ENCODE measurements at places on chromosomes 11 and 22.
A peak's percentile ranks its signal among the peaks of the same experiment; 100 is the strongest.

GRCh38 chr11:12144330-12145174, 34.2 kb downstream of the MICAL2 start:
- DNase-seq, result no peak

DNA sequence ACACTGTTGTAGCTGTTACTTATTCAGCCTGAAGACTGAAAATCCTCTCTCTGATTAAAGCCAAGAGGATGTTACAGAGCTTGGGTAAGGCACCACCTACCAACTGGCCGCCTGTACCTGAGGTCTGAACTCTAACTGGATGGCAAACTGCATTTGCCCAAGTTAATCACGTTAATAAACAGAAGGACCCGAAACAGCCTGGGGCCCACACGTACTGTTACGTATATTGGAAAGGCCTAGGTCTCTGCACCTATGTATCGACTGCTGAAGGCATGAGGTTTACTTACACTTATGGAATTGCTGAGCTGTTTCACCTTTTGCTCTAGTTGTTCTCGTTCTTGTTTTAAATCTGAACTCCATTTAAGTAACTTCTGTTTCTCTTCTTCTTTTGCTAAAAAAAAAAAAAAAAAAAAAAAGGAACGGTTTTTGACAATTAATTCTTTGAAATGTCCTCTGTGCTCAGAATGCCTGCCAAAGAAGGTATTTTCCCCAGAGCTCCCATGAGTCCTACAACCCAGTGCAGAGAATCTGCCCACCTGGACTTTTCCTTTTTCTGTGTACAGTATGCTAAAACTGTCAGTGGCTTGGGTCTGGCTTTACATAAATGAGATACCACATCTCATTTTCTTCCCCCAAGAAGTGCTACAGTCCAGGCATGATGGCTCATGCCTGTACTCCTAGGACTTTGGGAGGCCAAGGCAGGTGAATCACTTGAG, 13.1 kb downstream of the LARGE2 start:
- no peak for DNase-seq

- no peak for DNase-seq
Observed at GRCh38 chr22:27393371-27393770, 408.2 kb downstream of the MN1 start.

DNA sequence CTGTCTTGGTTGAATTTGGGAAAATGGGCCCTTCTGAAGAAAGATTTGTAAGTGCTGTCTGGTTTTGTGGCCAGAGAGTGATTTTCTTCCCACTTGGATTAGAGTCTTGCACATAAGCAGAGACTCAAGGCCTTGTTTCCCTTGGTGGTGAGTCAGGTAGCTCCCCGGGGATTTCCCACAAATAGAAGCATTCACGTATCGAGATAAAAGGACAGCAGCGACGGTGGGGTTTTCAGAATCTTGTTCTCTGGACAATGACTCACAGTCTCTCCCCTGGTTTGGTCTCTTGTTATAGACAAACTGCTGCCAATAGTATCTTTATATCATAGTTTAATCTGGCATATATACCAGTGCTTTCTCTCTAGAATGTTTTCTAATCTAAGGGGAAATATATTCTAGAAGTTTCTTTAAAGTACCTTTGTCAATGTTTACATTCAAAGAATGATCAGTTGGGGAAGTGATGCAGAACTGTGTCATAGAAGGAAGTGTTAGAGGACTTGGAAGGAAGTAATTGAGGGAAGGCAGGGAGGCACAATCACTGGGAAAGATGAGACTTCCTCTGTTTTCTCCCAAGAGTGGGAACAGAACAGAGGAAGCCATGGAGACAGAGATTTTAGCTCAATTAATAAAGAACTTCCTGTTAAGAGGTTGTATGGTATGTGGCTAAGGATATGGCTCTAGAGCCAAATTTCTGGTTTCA, 18.1 kb downstream of the POLA2 start:
- DNase-seq, result no peak

DNA sequence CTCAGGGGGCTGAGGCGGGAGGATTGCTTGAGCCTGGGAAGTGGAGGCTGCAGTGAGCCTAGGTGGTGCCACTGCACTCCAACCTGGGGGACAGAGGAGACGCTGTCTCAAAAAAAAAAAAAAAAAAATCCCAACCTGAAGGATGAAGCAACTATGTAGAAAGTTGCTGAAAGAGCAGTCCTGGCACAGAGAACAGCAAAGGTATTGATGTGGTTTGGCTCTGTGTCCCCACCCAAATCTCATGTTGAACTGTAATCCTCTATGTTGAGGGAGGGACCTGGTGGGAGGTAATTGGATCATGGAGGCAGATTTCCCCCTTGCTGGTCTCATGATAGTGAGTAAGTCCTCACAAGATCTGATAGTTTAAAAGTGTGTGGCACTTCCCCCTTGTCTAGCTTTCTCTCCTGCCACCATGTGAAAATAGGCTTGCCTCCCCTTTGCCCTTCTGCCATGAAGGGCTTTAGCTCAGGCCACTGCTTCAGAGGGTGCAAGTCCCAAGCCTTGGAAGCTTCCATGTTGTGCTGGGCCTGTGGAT, 10.7 kb upstream of the SERPING1 start:
- DNase-seq, result no peak

DNA sequence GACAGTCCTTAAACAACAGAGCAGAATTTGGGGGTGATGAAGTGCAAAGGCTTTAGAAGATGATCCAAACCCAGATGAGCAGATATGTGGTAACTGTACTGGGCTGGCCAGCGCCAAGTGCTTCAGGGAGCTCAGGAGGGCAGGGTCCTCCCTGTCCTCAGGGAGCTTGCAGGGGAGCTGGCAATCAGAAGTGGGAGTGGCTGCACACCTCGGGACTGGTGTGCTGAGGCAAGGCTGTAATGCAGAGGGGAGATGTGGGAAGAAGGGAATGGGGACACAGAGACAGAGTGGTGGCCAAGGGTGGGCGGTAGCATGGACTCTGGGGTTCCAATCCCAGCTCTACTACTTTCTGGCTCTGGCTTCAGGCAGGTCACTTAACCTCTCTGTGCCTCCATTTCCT, 235.6 kb upstream of the NCAM1 start:
- DNase-seq, result no peak

DNA sequence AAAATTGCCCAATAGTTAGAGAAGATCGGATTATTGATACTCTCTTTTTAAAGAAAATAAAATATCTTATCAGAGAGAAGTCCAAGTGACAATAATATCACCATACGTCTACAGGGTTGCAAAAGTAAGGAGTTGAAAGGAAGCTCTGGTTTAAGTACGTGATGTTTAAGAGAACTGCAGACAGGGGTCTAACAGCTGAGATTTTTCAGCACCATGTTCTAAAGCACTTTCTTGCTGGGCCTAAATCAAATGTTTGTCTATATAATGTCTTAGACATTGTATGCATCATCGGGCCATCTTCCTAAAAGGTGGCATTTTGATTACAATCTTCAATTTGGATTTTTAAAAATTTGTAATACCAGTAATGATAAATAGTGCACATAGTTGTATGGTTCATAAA, 133.3 kb downstream of the RRAS2 start:
- no peak for DNase-seq

DNA sequence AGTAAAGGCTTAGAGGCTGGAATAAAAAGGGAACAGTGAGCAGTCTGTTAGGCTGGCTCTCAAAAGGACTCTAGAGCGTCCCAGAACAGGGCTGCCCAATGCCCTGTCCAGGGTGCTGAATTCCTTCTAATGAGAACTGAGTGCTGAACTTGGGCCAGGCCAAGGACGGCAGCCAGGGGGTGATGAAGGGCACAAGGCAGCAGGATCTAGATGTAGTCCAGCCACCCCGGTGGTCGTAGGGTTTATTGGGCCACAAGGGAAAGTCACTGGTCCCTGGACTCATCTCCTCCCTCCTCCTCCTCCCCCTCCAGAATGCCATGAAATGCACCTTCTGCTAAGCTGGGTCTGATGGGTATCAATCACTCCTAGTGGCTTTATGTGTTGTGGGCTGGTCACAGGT, 19.2 kb downstream of the NPTXR start:
- peak; percentile 69 for DNase-seq

DNA sequence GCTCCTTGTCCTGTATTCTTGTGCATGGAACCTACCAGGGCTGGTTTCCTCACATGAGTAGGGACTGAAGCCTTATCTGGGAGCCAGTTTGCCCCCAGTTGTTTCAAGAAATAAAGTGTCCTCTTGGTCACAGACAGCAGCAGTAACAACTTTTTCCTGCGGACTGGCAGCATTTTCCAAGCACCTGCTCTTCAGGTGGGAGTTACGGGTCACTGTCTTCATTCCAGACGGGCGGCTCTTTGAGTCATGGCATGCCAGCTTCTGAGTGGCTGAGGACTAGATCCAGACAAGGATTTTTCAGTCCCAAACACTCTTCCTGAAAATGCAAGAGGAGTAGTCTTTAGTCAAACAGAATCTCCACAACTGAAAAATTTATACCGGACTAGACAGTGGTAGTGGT, 2.7 kb upstream of the CD44 start:
- no peak for DNase-seq

DNA sequence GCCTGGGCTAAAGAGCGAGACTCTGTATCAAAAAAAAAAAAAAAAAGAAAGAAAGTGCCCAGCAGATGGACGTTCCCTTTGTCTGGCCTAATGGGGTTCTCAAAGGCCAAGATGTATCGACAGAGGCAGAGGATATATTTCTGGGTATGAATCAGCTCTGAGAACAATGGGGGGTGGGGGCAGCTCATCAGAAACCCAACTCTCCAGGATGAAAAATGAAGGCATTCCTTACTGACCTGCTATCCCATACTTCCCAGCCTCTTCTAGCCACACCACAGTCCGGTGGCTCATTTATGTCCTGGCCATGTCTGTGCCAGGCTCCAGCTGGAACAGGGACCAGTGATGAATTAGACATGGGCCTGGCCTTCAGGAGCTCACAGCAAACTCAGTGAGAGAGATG, 15.2 kb upstream of the POLD3 start:
- DNase-seq, result no peak

- no peak for DNase-seq
Observed at GRCh38 chr11:94447149-94447548, 45.9 kb upstream of the GPR83 start.

DNA sequence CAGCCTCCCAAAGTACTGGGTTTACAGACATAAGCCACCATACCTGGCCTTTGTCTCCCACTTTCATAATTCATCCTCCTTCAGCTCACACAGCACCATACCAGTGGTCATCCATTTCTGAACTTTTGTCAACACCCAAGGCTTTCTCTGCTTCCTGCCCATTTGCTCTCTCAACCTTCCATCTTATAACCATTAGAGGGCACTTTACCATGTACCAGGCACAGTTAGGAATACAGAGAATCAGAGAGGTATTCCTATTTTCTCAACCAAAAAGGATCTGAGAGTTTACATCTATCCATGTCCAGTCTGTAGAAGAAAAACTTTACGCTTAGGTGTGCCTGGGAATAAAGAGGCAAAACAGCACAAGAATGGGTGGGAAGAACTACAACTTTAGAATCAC, 397.6 kb downstream of the BUD13 start:
- no peak for DNase-seq

DNA sequence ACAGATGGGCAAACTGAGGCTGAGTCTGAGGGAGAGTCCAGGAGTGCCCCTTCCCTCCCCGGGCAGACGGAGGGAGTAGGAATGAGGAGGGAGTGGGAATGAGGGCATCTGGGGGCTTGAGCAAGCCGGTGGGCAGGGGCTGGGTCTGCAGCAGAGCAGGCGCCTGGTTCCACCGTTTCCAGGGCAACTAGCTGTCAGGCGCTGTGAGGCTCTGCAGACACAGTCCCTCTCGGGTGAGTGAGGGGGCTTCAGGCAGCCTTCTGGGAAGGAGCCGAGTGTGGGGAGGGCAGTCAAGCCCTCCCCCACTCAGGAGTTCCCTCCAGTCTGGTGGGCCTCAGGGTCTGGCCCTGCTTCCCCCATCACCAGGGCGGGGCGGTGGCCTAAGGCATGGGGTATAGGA, 19.0 kb downstream of the TMEM258 start:
- no peak for DNase-seq

GRCh38 chr22:40764763-40765441, 54.2 kb downstream of the SLC25A17 start:
- DNase-seq, result no peak

DNA sequence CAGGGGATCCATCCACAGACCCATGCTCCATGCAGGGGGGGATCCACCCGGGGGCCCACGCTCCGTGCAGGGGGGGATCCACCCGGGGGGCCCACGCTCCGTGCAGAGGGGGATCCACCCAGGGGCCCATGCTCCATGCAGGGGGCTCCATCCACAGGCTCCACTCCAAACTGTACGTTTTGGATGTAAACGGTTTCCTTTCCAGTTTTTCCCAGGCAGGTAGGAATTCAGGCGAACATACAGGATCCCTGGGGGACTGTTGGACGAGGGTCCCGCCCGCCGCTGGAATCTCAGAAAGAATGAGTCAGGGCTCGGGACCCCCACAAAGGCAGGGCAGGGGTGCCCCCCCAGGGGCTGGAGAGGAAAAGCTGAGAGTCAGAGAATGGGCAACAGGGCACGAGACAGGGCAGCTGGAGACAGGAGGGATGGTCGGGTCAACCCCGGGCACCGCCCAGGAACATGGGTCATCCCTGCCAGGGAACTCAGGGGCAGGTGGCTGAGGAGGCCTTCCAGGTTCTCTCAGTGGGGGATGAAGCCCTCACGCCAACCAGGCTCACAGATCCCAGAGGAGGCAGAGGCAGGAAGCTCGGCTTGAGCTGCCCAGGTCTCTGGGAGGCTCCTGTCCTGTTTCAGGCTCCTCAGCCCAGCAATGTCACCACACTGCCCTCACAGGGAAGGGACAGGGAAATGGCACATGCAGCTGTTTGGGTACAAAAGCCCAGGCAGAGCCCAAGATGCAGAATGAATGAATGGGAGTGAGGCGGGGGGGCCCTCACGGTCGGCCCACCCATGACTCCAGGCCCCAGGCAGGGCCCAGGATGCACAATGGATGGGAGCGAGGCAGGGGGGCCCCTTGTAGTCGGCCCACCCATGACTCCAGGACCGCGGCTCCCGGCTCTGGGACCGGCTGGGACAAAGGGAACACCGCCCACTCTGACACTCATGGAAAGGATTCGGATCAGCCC, 200.2 kb downstream of the BRD1 start:
- DNase-seq, result no peak

DNA sequence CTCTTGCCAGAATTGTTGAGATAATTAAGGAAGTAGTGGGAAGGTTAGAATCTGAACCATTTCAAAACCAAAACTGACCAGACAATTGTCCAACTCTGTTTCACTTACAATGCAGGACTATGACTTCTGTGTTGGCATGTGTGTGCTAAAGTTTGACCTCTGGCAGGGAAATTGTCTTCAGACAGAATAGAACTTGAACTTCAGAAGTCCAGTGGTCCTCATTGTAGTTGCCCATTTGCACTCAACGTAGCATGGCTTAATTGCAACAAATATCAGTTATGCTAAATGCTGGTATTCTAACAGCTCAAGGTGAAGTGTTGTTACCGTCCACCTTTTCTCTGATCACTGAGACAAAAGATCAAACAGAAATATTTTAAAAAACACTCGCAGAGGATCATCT, 47.2 kb downstream of the BLID start:
- DNase-seq, result no peak

All from dermis microvascular lymphatic vessel endothelial cell (primary cell).